NCI-H1417 treated with DMSO at 0.1 percent for 48 hours (cell line): ENCODE measurements at places on chromosomes 1 and 21.

DNA sequence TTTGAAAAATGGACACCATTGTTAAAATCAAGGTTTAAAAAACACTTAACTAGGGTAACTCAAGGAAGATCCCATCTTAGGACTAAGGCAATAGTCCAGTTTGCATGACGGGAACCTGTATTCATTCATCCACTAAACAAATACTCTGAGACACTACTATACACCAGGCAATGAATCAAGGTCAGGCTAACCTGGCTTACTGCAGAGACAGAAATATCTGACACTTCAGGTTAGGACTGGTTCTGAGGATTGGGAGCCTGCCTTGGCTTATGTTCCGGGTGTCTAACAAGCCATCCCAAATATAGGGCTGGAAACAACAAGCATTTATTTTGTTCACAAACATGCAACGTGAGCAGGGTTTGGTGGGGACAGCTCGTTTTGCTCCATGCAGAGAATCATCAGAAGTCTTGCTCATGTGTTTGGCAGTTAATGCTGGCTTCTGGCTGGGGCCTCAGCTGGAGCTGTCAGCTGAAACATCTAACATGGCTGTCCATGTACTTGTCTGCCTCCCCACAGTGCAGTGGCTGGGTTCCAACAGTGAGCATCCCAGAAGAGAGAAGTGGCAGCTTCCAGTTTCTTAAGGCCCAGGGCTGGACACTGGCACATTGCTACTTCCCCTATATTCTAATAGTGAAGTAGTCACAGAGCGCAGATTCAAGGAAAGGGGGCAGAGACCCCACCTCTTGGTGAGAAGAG, 37.0 kb upstream of the CAMK1G start:
- DNase-seq = no peak

- no peak for DNase-seq
Measured at GRCh38 chr1:197208945-197209344, 59.1 kb upstream of the CRB1 start.

- DNase-seq = no peak
Measured at GRCh38 chr1:19234224-19234623, 17.1 kb downstream of the EMC1 start.

DNA sequence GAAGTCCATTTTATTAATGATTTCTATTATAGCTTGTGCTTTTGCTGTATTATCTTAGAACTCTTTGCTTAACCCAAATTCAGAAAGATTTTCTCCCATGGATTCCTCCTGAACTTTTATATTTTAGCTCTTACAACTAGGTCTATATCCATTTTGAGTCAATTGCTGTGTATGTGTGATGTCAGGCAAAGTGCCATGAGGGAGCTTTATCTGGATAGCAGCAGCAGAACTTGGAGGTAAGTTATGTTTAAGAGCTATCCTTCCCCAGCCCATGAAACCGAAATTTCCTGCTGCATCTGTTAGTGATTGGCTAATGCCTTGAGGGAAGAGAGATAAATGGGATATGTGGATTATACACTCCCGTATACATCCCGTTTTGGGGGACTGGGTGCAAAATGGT, 29.9 kb downstream of the ADAM30 start:
- no peak for DNase-seq

GRCh38 chr1:61687901-61688300, 37.0 kb downstream of the TM2D1 start:
- DNase-seq = no peak

DNA sequence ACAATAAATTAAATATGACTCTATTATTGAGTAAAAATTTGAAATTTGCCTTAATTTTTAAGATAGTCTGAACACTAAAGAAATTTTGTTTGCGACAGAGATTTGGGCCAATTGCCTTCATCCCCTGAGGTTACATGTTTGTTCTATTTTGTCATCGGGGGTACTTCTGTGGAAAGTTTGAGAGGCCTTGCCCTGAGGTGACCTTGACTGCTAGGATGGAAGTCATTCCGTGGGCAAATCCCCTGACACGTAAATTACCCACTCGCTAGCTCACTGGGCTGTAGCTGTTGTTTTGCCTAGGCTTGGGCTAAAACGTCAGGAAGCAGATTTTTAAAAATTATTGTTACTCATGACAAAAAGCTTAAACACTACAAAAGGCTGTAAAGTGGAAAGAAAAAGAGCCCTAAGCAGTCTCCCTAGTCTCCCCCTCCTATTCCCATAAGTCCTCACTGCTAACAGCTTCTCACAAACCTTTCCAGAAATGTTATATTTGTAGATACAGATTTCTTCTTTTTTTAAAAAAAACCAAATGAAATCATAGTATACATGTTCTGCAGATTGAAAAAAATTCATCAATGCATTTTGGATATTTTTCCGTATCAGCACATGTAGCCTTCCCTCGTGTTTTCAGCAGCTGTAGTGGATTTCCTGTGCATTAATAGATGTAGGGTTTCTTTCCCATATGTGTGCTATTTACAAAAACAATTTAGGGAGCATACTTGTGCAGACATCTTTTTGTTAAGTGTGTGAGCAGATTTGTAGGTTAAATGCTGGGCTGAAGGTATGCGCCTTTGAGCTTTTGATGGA, 142.7 kb downstream of the MRPS6 start:
- DNase-seq = no peak

GRCh38 chr1:170593173-170594011, 61.4 kb downstream of the GORAB start:
- DNase-seq = no peak

- no peak for DNase-seq
Measured at GRCh38 chr1:3773572-3774275, 1.2 kb downstream of the SMIM1 start.
